H7 (cell line): ENCODE measurements at places on chromosomes 7 and 10. TPM values are rescaled to one million over a fixed set of nuclear protein-coding genes. Genes with fewer than 3 reads are reported as not detected.

DNA sequence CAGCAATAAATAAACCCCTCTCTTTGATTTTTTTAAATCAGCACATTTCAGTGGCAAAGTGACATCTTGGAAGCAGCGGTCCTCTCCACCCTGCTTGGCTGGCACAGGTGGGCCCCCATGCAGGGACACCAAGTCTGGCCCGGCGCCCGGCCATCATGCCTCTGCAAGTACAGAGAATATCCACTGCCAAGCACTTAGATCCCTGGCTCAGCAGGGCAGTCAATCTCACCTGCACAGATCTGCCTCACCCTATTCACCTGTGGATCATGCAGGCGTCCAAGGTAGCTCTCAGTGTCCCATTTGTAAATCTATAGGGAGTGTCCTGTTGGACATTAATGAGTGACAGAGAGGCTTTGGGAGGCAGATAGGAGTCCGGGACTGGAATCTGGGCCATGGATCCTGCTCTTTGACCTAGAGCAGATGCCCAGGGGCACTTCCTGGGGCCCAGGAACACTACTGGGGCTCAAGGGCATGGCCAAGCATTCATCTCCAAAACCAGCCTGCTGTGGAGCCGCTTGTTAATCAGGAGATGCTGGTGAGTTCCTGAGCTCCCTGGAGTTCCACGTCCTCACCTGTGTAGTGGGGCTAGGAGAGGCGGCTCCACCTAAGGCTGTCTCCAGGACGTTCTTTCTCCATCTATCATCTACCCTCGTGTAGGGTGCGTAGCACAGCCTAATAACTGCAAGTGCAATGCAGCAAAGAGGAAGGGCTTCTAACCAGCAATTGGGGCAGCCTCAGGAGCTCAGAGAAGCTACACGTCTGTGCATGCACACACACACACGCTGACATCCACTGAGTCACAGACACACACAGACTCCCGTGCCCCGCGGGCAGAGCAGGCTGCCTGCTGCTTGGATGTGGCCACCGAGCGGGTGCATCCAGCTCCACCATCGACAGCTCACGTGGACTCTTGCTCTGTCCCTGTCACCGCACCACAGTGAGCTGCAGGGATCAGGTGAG lies 123.6 kb downstream of the OAT start:
- no peak for DNase-seq

- DNase-seq = no peak
Observed at GRCh38 chr7:47697543-47697942, 115.6 kb upstream of the TNS3 start.

DNA sequence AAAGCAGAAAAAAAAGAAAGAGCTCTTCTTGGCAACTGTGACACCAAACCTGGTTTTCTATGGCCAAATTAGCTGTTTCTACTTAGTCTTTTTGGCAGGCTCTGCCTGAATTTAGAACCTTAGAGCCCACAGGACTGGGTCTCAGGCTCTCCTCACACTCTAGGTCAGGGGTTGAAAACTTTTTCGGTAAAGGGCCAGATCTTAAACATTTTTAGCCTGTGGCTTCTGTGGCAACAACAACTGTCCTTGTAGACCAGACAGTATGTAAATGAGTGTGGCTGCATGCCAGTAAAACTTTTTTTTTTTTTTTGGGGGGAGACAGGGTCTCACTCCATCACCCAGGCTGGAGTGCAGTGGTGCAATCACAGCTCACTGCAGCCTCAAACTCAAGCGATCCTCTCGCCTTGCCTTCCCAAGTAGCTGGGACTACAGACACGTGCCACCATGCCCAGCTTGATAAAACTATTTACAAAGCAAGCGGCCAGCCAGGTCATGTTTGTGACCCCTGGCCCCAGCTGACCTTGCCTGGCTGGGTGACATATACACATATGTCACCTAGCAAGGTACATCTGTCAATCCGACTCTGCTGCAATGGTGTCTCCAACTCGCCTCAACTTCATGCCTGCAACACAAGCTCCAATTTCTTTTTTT lies 17.4 kb downstream of the KPNA7 start:
- no peak for DNase-seq

DNA sequence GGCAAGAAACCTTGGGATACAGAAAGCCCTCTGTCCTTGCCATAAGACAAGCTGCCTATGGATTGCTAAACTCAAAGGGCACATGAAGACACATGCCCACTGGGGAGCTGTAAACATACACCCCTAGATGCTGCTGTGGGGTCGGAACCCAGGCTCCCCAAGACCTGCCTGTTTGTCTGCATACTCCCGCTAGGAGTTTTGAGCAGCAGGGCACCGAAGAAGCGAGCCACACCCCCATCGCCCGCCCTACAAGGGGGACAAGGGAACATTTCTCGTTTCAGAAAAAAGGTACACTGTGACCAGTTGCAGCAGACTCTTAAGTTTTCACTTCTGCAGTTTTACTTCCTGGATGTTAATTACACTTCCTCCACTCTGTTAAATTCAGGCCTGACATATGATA lies 680.2 kb upstream of the GHITM start:
- no peak for DNase-seq

GRCh38 chr7:114949231-114949630 lies 27.3 kb downstream of the MDFIC start:
- DNase-seq = no peak

GRCh38 chr10:132937861-132938260 lies 4.5 kb downstream of the CFAP46 start:
- DNase-seq = no peak

DNA sequence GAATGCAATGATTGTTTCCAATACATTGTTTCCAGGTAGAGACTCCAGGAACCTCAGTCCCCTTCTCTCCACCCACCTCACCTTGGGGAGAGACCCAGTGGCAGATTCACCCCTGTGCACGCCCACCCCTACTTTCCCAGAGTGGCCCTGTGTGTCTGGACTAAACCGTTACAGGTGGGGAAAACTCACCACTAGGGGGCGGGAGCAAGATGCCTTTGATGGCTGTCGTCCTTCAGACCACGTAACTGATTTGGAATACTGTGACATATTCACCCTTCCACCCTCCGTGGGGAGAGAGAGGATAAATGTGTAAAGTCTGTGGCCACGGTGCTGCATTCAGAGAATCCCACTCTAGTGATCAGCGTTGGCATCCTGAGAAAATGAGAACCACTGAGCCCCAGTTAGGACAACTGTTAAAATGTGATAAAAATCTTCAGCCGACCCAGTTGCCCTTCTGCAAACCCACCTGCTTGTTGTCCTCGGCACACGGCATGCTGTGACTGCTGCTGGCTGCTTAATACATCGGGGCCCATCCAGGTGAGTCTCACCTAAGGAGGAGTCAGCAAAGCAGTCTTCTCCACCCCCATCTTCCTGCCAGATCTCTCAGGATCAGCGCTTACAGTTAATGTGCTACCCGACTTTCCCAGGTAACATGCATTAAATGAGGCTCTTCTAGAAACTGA lies 41.5 kb upstream of the NMT2 start:
- DNase-seq = peak; percentile 86

DNA sequence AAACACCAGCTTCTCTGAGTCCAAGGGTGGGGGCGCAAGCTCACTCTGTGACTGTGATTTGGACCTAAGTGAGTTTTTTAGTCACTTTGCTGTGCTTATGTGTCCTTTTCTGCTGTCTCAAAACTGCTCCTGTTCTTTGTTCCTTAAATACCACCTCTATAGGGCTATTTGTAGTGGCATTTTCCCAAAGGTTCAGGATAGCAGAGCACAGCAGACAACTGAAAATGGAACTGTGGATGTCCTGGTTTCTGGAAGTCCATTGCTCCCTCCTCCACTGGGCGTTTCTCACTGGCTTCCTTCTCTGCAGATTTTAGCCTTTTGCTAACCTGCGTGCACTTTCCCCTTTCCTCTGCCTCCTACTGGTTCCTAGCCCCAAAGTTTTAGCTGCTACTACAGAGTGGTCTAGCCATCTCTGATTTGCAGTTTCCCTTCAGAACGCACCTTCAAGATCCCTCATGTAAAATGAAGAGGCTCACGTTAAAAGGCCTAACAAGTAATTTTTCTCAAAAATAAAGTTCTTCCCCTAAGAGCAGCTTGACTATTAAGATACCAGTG lies 25.6 kb downstream of the BLVRA start:
- no peak for DNase-seq

- DNase-seq = no peak
Observed at GRCh38 chr7:153152801-153153422, 393.4 kb downstream of the ACTR3B start.

DNA sequence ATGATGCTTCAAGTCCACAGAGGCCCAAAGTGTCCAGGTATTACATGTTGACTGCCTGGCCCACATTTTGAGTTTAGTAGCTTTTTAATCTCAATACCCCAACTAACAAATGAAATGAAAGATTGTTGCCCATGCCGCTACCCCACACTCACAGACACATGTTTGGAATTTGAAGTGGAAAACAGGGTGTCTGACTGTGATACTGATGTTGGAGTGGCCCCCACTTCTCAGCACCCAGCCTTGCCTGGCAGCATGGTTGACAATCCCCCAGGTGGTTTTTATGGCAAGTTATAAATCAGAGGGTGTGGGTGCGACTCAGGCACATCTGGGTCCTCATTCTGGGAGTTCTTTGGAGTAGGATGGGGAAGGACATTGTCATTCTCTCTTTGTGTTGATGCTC lies 314.7 kb upstream of the ZNF32 start:
- DNase-seq = no peak

SRGN gene
- not detected in 2 replicates for total RNA-seq

CCM2 gene
- 42.4 and 43.9 TPM in 2 replicates for total RNA-seq

ANKRD7 gene
- total RNA-seq = not detected in 2 replicates

ADRB1 gene
- 0.24 TPM in 1 of 2 replicates, not detected in the other for total RNA-seq

CASD1 gene
- total RNA-seq = 16.0 and 16.7 TPM in 2 replicates
